ENCODE measurements at places on chromosomes 12 and 14.

GRCh38 chr14:103516426-103517173 lies 6.0 kb downstream of the CKB start:
- DNase-seq, result peak; percentile 9

DNA sequence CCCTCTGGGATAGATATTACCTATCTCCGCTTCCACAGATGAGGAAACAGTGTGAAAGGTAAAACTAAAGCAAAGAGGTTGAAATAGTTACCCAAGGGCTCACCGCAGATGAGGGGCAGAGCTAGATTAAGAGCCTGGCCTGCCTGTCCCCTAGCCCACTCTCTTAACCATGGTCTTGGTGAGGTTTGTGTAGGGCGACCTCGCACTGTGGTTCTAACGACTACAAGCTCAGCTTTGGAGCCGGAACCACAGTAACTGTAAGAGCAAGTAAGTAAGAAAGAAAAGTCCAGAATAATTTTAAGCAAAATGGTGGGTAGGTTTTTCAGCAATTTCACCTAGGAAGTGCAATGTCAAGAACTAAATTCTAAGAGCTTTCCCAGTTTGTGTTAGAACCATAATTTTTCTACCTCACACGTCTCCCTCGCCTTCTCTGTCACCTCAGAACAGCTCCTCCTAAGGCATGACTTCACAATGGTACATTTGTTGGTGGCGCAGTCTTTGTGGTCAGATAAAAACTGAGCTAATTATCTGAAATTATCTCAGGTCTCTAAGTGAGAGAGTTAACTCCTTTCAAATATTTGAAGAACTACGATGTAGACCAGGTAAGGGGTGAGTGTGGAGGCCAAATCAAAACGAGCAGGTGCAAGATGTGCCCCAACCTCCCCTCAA lies 64.8 kb downstream of the DAD1 start:
- DNase-seq, result no peak

GRCh38 chr12:122474324-122474716 lies 26.4 kb downstream of the ZCCHC8 start:
- peak; percentile 17 for DNase-seq

DNA sequence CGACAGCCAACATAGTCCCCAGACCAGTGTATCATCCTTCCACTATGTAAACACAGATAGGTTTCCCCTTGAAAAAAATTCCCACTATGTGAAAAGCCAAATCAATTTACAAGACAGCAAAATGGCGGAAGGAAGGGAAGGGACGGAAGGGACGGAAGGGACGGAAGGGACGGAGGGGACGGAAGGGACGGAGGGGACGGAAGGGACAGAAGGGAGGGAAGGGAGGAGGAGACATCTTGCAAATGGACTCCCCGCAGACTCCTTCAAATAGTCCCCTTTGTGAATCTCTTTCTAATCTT lies 75.3 kb downstream of the NINJ2 start:
- no peak for DNase-seq

DNA sequence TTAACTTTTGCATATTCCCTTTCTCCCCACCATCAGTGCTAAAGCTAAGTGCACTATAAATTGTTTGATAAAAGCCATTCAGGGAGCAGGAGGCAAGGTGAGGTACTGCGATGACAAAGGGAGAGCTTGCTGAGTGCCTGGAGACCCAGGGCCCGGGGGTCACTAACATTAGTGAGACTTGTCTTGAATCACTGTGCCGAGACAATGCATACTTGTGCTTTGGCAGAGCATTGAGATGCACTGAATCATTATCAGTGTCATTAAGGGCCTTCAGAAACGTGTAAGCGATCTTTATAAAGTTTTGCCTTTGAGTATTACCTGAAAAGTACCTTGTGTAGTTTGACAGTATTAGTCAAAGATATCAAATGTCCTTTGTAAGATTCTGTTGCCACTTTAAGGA lies 447.5 kb downstream of the PCNX1 start:
- DNase-seq, result no peak

- no peak for DNase-seq
These were observed 41.2 kb upstream of the FKBP4 start for GRCh38 chr12:2753536-2753935.

GRCh38 chr14:80615831-80616230 lies 325.7 kb downstream of the CEP128 start:
- DNase-seq, result no peak

DNA sequence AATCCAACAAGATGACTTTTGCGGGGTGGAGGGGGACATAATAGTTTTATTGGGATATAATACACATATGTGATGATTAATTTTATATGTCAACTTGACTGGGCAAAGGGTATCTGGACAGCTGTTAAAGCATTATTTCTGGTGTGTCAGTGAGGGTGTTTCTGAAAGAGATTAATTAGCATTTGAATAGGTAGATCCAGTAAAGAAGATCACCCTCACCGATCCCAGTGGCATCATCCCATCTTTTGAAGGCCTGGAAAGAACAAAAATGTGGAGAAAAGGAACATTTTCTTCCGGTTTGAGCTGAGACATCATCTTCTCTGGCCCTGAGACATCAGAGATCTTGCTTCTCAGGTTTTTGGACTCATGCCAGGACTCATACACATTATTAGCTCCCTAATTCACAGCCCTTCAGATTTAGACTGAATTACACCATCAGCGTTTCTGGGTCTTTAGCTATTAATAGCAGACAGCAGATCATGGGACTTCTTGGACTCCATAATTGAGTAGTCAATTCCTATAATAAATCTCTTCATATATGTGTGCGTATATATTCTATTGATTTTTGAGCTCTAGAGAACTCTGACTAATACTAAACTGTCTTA lies 283.6 kb downstream of the PCNX1 start:
- no peak for DNase-seq

DNA sequence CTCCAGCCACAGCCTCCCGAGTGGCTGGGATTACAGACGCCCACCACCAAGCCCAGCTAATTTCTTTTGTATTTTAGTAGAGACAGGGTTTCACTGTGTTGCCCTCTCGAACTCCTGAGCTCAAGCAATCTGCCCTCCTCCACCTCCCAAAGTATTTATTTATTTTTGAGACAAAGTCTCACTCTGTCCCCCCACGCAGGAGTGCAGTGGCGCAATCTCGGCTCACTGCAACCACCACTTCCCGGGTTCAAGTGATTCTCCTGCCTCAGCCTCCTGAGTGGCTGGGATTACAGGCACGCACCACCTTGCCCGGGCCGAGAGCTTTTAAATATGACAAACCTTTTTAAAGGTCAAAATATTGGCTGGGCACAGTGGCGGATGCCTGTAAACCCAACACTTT lies 14.6 kb downstream of the NUMB start:
- DNase-seq, result no peak

DNA sequence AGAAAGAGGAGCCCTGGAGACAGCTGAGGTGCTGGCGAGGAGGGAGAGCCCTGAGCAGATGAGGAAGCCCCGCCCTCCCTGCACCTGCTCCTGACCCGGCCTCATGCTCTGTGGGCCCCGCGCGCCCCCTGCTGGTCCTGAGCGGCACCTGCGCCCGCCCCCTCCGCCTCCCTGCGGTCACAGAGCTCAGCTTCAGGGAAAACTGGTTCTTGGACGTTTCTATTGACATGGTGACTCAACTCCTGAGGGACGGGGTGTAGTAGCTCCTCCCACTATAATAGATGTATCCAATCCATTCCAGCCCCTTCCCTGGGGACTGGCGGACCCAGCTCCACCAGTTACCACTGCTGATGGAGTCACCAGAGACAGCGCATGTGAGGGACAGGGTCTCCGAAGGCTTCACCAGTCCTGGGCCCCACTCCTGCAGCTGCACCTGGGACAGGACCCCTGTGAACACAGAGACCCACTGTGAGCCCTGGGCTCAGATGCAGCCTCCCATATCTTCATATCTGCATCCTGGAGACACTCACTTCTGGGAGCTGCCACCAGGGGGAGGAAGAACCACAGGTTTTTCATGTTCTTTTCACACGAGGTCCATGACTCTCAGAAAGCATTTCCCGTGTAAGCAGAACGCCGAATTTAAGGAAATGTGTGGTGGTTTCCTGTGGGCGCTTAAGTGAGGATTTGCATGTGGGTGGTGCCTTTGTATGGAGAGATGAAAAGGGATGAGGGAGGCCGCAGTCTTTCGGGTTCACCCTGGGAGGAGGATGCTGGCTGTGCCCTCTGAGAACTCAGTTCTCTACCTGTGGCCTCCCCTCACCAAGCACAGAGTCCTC lies 1346.4 kb downstream of the TMEM121 start:
- peak; percentile 74 for DNase-seq

GRCh38 chr14:81533212-81533535 lies 479 bp downstream of the SEL1L start:
- DNase-seq, result no peak

DNA sequence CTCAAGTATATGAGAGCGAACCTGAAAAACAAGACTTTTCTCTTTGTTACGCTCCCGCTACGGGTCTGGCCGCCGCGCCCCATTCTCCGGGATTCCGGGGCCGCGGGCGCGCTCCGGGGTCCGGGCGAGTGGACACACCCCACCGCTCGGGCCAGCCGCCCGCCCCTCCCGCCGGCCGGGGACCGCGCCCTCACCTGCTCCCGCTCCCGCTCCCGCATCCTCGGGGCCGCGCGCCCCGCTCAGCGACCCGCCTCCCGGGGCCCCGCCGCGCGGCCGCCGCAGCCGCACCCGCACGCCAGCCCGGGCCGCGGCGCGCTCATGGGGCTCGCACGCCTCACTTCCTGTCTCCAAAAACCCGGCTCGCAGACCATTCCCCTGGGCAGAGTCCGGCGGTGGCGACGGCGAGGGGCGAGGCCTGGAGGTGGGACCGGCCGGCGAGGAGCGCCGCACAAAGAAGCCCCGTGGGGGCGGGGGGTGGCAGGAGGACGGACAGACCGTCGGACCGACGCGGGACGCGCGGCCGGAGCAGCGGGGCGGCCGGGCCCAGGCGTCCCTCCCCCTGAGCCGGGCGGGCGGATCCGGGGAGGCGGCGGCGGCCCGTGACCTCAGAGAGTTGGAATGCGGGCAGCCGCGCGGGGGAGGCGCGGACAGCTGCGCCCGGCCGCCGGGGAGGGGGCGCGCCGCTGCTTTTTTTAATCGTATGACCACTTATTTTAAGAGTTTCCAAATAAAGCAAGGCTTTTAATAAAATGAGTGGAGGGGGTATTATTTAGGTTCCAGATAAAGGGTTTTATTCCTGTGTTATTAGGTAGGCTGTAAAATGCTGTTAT lies at the start of gene PTPN21:
Gene PTPN21, minus strand, starts transcription at position 551 of the 830 bp plus-strand sequence. CDS start 4,590 bp downstream, outside the sequence.
- DNase-seq, result peak; percentile 84

GRCh38 chr12:117850048-117850447 lies 118.7 kb downstream of the KSR2 start:
- no peak for DNase-seq

- no peak for DNase-seq
These were observed 4.3 kb upstream of the IL26 start for GRCh38 chr12:68229956-68230355.

- no peak for DNase-seq
These were observed 142.2 kb upstream of the FKBP4 start for GRCh38 chr12:2652401-2653081.

GRCh38 chr12:52634266-52635056 lies 16.1 kb upstream of the KRT73 start:
- DNase-seq, result peak; percentile 88

DNA sequence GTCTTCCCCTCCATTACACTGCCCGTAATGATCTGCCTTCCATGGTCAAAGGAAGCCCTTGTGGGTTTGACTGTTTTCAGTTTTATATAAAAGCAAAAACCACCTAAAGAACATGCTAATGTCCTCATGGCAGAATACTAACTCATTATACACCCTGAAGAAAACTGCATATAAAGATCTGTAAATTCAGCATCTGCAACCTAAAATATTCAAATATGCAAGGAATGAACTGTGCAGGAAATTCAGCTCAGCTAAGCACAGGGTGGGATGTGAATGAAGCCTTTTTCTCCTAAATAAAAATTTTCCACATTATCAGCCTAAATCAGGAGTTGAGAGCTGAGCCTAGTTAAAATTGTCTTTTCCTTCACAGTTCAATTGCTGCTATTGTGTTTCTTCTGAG lies 128.1 kb downstream of the NRXN3 start:
- DNase-seq, result no peak

- peak; percentile 68 for DNase-seq
These were observed 8.7 kb downstream of the STAC3 start for GRCh38 chr12:57242329-57242690.

DNA sequence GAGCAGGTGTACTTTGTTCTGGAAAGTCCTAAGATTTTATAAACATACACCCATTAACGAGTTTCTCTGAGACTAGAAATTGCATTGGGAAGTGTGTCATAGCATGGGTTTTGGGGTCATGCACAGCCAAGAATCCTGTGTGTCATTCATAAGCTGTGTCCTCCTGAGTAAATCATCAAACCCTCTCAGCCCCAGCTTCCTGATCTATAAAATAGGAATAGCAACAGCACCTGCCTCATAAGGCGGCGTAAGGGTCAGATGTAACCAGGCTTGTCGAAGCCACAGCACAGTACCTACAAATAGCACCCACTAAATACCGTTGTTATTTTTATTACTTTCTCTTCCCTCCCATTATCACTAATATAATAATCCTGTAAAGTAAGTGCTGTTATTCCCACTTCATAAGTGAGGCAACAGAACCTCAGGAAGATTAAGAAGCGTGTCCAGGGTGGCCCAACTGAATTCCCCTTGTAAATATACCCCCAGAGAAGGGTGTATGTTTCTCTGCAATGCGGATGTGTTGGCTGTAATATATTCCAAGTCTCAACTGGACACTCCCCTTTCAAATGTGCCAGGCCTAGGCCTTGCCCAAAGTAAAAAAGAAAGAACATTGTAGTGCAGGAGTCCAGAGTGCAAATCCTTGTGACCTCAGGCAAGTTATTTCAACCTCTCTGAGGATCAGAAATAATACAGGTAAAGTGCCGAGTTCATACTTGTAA lies 188.3 kb upstream of the BCL2L14 start:
- no peak for DNase-seq

- DNase-seq, result no peak
These were observed 26.7 kb downstream of the MED21 start for GRCh38 chr12:27048822-27049752.

GRCh38 chr14:36857136-36857535 lies 195.5 kb downstream of the PAX9 start:
- no peak for DNase-seq

GRCh38 chr12:93916402-93916801 lies 232.0 kb upstream of the PLXNC1 start:
- DNase-seq, result no peak

DNA sequence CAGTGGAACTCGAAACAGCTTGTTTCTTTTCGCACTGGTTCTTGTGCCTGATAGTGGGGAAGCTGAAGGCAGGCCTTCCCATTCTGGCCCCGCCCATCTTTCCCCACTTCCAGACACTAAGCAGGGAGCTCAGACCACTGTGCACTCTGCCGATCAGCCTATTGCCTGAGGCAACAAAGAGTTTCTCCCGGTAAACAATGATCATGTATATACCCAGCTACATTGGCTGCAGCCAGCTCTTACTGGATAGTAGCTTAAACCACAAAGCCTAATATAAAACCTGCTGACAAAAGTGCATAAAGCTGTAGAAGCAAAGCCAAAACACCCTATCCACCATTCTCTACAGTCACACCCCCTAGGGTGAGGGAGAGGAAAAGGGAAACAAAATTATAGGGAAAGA lies 24.7 kb upstream of the GLIPR1 start:
- no peak for DNase-seq

GRCh38 chr12:6807170-6807569 lies 14.5 kb upstream of the GPR162 start:
- no peak for DNase-seq

Measured in right lobe of liver (tissue), 6 donors.